ENCODE measurements at places on chromosomes 2 and 18. TPM values are rescaled to one million over a fixed set of nuclear protein-coding genes. Genes with fewer than 3 reads are reported as not detected.
A peak's percentile ranks its signal among the peaks of the same experiment; 100 is the strongest.

Gene SALL3
- polyA plus RNA-seq = not detected

DNA sequence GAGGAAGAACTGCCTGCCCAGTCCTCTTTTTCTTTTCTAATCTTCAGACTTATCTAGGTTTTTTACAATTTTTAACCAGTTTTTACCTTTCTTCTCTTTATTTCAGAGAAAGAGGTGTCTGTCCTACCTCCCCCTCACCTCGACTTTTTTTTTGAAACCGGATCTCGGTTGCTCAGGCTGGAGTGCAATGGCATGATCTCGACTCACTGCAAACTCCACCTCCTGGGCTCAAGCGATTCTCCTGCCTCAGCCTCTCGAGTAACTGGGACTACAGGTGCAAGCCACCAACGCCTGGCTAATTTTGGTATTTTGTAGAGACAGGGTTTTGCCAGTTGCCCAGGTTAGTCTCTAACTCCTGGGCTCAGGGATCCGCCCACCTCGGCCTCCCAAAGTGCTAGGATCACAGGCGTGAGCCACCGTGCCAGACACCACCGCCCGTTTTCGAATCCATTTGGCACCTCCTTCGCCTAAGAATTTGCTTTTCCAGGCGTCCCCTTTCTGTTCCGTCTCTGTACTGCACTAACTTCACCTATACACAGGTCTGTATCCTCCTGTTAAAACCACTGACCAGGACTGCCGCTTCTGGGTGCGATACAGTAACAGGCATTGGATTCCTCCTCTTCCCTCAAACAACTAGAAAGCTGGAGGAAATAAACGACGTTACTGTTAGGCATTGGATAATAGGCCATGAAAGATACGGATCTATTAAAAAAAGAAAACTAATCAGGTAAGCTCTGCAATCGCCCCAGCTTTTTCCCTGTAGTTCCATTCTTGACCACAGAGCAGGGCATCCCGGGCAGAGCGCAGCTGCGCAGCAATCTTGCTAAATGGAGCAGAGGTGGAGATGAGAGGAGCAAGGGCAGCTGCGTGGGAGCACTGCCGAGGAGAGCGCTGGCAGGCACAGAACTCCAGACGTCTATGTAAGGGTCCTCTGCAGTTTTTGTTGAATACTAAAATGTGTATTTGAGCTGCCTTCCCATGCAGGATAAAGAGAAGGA lies 69.9 kb downstream of the ZC3H6 start:
- DNase-seq = no peak

- peak; percentile 81 for DNase-seq
Observed at GRCh38 chr2:69163109-69163508, 150.1 kb downstream of the ANTXR1 start.

- DNase-seq = no peak
Observed at GRCh38 chr18:38872342-38872741, 1306.7 kb upstream of the CELF4 start.

GRCh38 chr2:101125374-101125773 lies 25.8 kb downstream of the TBC1D8 start:
- DNase-seq = no peak

Gene OTOS
- polyA plus RNA-seq = not detected

DNA sequence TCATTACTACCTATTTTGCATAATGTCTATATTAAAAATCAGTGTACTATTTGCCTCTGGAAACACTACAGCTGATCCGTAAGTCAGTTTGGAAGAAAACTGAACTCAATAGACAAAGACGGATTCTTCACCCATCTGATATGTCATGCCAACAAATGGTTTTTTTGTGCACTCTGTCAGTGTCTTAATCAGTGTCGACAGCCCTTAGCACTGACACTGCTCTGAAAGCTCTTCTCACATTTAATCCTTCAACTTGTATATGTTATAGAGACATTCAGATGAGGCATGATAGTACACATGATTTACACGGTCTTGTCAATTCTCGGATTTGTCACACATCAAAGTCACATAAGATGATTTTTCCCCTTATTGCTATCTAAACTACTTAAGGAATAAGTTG lies 347.5 kb upstream of the GALNT5 start:
- no peak for DNase-seq

DNA sequence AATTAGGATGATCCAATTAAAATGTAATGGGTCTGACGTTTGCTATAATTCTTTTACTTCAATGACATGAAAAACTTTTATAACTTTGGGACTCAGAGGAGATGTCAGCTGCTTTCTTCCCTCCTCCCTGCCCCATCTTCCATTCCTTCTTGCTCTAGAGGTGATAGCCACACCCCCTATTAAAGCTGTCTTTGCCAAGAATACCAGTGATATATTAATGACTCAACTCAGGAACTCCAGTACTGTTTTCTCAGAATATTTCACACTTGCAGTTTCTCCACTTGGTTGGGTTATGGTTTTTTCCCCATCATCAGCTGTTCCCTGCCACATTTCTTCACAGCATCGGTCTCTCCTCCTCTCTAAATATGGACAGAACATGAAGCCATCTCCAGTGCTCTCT lies 184.0 kb downstream of the KCNE4 start:
- DNase-seq = no peak

GRCh38 chr2:10061221-10061925 lies 18.0 kb downstream of the KLF11 start:
- no peak for DNase-seq

GRCh38 chr2:60957224-60957623 lies 60.3 kb upstream of the PEX13 start:
- DNase-seq = no peak

Gene EFR3B
- polyA plus RNA-seq = 3.5 TPM

GRCh38 chr18:22559414-22560274 lies 141.9 kb upstream of the CTAGE1 start:
- DNase-seq = peak; percentile 58

Gene DYNAP
- not detected for polyA plus RNA-seq

Gene SCG2
- 0.15 TPM for polyA plus RNA-seq

Gene MYL1
- 5,410 TPM for polyA plus RNA-seq

- no peak for DNase-seq
Observed at GRCh38 chr2:134717286-134718022, 1.3 kb downstream of the TMEM163 start.

GRCh38 chr2:229927817-229928321 lies 5.6 kb downstream of the FBXO36 start:
- no peak for DNase-seq

- DNase-seq = no peak
Observed at GRCh38 chr2:143218621-143219020, 89.4 kb downstream of the ARHGAP15 start.
